ENCODE measurements at places on chromosomes 2 and 18. TPM values are rescaled to one million over a fixed set of nuclear protein-coding genes. Genes with fewer than 3 reads are reported as not detected.

The UXS1 gene
- polyA plus RNA-seq, result 44.5 TPM

The ASB18 gene
- polyA plus RNA-seq, result not detected

The DNAJC5G gene
- 0.83 TPM for polyA plus RNA-seq

The CEBPZ gene
- polyA plus RNA-seq, result 19.1 TPM

The C2orf15 gene
- 3.0 TPM for polyA plus RNA-seq

The TWIST2 gene
- polyA plus RNA-seq, result 5.4 TPM

The EDAR gene
- polyA plus RNA-seq, result not detected

The ABCG5 gene
- not detected for polyA plus RNA-seq

The TRIM43 gene
- not detected for polyA plus RNA-seq

The HNMT gene
- polyA plus RNA-seq, result 1.6 TPM

The GALR1 gene
- 0.09 TPM for polyA plus RNA-seq

The ANKRD30BL gene
- polyA plus RNA-seq, result 0.05 TPM

The STON1 gene
- 5.0 TPM for polyA plus RNA-seq

The IAH1 gene
- polyA plus RNA-seq, result 11.3 TPM

The DSC2 gene
- 2.5 TPM for polyA plus RNA-seq

The POTEI gene
- 0.20 TPM for polyA plus RNA-seq

The TMEM17 gene
- 1.2 TPM for polyA plus RNA-seq

The GALNT3 gene
- polyA plus RNA-seq, result 3.4 TPM

The PIEZO2 gene
- 6.0 TPM for polyA plus RNA-seq

The KHK gene
- 14.5 TPM for polyA plus RNA-seq

The TRIB2 gene
- polyA plus RNA-seq, result 55.1 TPM

The SERPINB7 gene
- not detected for polyA plus RNA-seq

The FOSL2 gene
- 1.5 TPM for polyA plus RNA-seq

The RUFY4 gene
- polyA plus RNA-seq, result 0.66 TPM

The SLC9A2 gene
- polyA plus RNA-seq, result 0.03 TPM
